ENCODE measurements at places on chromosomes 3 and 15.

DNA sequence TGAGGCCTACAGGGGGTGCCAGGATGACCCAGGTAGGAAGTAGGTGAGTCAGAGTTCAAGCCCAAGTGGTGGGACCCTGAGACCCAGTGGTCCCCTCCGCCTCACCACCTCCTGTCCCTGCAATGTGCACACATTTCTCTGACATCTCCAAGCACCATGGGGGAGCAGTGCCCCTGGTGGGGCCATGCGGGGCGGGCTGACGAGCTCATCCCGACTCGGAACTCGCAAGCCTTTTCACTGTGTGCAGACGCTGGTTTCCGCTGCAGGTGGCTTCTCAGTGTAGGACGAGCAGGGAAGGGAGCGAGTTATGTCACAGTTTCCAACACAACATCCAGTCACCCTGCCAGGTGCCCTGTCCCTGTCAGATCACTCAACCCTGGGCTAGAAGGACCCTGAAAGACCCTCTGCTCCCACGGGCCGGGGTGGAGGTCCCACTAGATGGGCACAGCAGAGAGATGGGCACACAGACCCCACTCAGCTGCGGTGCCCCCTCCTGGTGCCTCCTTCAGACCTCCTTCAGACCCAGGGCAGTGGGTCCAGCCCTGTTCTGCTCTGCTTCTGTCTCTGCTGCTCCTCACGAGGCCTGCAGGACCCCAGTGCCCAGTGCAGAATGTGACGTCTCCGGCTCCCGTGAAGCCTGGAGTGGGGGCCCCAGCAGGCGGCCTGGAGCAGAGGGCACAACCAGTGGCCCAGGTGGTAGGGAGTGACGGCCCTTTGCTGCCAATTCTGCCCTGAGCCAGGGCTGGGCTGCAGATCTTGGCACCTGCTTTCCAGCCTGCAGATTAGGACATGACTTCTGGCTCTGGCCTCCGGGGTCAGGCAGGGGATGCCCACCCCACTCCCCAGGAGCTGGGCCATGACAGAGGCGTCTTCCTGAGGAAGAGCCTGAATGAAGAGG, 102.0 kb upstream of the RPL32 start:
- DNase-seq, result no peak

DNA sequence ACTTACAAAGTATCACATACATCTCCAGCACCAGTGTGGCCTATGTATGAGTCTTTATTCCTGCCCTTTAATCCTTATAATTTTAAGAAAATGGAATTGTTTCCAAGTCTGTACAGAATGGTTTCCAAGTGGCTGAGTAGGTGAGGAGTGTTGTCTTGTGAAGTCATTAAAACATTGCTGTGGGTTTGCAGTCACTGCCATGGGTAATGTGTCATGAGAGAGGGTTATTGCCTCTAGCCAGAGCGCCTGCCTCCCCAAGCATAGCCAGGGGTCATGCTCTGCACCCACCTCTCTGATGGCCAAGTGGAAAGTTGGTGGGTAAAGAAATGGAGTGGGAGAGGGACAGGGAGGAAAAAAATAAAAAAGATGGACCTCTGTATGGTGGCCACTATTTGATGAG, 25.3 kb downstream of the TRAK1 start:
- DNase-seq, result no peak

DNA sequence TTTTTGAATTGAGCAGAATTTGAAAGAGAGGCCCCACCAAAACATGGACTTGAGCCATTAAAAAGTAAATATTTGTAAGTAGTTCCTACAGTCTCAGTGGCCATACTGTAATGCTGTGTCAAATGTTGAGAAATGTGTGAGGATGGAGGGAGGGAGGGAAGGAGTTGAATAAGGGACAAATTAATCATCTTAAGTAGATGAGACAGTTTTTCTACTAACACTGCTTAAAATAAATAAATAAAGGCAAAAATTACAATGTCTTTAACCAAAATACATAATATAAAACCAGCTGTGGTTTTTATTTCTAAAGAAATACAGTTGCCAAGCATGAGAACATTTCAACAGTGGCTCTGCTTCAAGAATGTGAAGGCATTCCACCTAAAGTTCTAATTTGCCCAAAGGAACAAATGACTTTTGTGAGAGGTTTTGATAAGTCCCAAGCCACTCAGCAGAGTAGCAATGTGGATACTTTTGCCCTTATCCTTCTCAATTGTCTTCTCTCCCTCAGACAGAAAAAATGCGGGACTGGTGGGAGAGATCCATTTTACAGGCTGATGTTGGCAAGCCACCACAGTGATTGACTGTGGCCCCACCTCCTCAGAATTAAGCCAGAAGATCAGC, 427.0 kb upstream of the RARB start:
- no peak for DNase-seq

DNA sequence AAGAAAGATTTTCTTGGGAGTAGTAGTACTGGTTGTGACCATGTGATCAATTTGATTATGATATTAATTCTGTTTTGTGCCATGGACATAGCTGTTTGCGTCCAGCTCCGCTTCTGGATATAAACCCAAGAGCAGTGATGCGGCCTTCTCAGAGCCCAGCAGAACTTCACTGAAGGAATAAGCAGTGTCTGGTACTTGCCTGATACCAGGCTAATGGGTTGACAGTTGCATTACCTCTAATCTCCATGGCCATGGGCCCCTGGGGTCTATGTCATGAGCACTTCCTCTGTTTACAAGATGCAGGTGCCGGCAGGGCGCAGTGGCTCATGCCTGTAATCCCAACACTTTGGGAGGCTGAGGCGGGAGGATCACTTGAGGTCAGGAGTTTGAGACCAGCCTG, 36.3 kb upstream of the RAB6B start:
- no peak for DNase-seq

- no peak for DNase-seq
Observed at GRCh38 chr15:38720893-38721567, 156.4 kb upstream of the RASGRP1 start.

DNA sequence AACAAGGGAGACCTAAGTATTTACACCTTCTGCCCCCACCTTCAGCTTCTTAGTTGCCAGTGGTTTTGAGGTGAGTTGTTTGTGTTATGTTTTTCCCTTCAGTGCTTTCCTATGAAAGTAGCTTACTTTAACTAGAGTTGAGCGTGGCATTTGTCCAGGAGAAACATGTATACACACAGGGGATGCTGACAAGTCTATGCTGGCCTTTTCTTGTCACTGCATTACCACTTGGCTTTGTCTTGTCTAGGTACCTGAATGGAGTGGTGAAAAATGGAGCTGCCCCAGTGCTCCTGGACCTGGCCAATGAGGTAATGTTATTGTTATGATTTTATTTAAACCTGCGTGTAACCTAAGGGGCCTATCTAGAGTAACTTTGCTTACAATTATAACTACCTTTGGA, 74.4 kb downstream of the CDIN1 start:
- DNase-seq, result no peak

- DNase-seq, result peak; percentile 56
Observed at GRCh38 chr15:64067564-64068030, 21.3 kb upstream of the DAPK2 start.

DNA sequence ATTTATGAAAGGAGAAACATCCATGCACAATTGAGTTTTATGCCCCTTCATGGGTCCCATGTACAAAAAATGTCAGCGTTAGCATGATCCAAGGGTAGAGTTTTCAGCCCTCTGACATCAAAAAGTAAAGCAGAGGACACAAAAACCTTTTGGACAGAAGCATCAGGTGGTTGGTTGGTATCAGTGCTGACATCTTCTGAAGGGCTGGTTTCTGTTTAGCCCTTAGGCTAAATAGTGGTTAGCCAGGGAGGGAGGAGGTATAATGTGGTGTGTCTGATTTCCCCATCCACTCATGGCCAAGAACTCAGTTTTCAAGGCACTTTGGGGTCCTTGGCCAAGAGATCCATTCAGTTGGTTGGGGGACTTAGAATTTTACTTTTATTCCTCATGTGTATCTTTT, 16.5 kb downstream of the CCDC66 start:
- DNase-seq, result no peak

DNA sequence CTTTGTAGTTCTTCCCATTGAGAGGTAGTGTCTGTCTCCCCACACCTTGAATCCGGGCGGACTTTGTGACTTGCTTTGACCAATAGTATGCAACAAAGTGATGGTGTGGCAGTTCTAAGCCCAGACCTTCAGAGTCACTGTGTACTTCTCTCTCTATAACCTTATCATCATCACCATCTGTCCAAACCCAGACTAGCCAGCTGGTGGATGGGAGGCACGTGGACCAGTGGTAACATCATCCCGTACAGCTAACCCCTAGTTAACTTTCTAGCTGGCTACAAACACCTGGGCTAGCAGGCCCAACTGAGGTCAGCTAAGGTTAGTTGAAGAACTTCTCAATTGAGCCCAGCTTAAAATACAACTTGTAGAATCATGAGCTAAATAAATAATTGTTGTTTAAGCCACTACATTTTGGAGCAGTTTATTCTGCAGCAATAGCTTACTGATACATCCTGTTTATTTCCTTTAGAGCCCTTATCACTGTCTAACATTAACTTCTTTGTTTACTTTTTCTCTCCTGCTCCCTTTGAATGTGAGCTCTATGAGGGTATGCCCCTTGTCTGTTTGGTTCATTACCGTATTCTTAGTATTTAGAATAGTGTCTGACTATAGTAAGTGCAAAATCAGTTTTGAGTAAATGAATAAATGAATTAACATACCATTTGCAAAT, 11.5 kb upstream of the CCR9 start:
- DNase-seq, result no peak

DNA sequence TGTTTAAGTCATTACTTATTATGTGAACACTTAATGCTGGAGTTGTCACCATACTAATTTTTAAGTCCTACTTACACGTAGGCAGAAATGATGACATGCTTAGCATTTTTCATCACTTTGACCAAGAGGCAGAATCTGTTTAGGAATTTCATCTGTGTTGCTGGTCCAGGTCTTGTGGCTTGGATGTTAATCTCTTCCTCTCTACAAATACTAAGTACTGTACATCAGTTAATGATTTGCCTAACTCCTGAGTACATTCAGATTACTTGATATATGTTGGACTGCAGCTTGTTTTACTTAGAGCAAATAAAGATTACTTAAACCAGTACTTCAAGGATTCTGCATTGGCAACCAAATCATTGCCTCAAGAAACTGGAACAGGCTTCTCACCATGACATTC, 8.6 kb downstream of the SNRK start:
- DNase-seq, result no peak

DNA sequence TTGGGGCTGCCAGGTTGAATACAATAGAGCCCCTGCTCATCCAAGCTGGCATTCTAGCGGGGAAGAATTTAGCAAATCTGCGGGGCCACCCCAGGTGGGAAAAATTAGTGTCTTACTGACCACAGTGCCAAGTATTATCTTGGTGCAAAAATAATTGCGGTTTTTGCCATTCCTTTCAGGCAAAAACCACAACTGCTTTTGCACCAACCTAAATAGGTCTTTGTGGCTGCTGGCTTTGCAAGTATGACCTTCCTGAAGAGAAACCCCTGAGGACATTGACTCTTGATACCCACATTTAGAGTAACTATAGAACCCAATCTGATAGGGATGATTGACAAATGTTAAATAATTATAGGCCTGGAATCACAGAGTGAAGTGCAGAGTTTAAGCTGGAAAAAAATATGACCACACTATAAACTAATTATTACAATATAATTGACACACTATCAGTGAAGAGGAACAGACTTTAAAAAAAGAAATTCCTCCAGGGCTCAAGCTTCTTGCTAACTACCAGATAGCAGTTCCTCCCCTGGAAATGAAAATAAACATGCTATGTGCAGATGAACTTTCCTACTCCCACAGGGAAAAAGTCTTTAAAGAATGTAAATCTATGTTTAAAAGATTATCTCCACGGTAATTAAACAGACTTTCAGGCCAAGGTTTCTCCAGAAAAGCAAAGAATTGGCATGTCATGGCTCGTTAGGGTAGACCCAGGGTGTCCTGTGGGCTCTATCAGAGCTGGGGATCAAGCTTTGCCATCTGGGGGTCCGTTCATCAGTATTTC, 34.4 kb downstream of the CA12 start:
- DNase-seq, result no peak

DNA sequence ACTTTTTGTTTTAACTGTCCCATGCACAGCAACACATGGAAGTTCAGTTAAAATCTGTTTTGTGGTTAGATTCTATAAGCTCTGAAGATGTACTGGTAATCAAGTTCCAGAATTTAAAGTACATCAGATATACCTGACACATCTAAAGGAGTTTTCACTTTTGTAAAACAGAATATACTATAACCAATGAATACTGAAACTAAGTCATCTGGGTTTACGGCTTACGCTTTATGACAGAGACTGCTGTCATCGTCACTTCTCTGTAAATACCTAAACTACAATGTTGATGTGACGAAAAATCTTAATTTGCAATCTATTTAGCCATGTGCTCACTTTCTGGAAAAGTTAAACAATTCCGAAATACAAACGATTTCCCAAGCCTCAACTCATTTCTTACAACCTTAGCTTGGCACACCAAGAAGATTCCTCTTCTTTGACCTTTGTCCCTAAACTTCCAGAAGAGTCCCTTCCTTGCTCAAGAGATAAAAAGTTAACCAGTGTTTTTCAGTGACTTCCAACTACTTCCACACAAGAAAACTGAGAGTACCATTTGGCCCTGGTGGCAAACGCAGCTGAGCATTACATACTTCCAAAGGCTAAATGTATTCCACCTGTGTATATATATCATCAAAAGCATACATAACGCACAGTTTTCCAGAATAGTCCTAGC, 56.8 kb upstream of the NEK10 start:
- DNase-seq, result no peak

DNA sequence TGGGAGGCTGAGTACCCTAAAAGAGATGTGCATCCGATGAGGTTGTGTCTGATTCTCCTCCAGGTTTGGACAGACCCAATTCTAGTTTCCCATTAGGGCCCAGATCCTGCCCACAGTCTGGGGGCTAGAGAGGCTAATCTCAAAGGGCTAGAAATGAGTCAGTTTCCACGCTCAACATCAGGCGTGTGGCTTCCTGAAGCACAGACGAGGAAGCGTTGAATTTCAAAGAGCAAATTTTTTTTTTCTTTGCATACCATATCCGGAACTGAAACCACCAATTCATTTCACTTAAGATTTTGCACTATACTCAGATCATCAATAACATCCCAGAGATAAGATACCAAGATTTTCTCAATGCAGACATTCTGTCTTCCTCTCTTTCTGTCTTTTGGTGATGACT, 173.8 kb upstream of the BCL6 start:
- DNase-seq, result peak; percentile 56

DNA sequence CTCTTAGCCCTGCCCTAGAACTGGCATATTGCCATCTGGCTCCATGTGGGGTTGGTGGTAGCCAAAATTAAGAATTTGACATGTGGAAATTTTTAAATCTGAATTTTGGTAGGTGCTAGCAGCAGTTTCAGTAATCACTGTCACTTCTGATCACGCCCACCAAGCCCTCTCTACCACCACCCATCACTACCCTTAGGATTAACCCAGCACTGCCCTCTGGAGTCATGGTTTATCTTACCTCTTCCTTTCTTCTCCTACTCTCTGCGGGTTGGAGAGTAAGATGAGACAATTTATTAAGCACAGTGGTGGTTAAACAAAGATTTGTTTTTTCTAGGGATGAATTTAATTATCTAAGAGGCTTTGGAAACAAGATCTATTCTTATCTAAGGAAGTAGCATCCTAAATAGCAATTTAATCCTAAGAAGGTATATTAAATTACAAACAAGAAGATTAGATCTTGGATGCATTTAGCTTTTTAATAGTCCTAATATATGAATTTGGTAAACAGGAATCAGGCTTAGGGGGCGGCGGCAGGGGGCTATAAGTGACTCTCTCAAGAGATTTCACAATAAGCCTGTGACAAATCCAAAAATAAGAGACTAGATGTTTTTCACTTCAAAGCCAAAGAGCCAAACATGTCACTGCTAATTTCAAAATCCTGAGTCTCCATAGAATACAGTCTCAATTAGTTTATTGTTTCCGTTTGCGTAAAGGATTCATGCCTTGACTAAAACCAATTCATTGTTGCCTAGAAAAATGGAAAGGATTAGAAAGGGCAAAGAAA, 498.4 kb upstream of the UBE2E2 start:
- DNase-seq, result no peak

- DNase-seq, result no peak
Observed at GRCh38 chr15:31897746-31898145, 132.6 kb upstream of the CHRNA7 start.

Data from T-cell (primary cell).